Aorta (tissue), 5 donors: ENCODE measurements at places on chromosomes 11 and 22. TPM values are rescaled to one million over a fixed set of nuclear protein-coding genes. Genes with fewer than 3 reads are reported as not detected.

OTOG gene
- polyA plus RNA-seq, result not detected

DNA sequence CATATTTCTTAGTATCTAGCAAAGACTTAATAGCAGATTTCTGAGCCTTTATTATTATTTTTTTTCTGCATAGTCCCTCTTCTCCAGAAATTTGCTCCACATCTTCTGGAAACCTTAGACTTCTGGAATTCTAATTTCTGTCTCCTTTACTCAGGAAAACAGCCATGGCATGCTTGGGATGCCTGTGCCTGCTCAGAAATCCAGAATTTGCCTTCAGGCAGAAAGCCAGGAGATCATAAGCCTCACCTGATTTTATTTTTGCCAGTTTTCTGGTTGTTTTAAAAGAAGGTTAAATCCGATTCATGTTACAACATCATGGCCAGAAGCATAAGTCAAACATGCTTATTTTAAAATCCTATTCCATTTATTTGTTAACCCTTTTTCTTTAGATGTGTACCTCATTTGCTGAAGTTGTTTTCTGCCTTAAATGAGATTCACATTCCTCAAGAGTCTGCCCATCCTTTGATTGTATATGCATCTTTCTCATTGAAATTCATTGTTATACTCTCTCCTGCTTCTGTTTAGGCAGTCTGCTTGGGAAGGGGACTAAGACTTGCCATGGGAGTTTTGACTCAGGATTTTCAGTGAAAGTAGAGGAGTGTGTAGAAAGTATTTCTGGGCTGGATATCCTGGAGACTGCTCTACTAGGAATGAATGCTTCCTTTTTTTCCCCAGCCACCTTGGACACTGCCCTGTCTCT is 37.1 kb downstream of the SIK2 start:
- no peak for DNase-seq

GRCh38 chr22:27108425-27109114 is 451.2 kb downstream of the MIAT start:
- peak; percentile 75 for DNase-seq

OR52N4 gene
- not detected for polyA plus RNA-seq

PRR5L gene
- 6.0 TPM for polyA plus RNA-seq

ARHGAP8 gene
- polyA plus RNA-seq, result not detected

- no peak for DNase-seq
Measured at GRCh38 chr11:112958670-112959069, 2.5 kb upstream of the NCAM1 start.

DNA sequence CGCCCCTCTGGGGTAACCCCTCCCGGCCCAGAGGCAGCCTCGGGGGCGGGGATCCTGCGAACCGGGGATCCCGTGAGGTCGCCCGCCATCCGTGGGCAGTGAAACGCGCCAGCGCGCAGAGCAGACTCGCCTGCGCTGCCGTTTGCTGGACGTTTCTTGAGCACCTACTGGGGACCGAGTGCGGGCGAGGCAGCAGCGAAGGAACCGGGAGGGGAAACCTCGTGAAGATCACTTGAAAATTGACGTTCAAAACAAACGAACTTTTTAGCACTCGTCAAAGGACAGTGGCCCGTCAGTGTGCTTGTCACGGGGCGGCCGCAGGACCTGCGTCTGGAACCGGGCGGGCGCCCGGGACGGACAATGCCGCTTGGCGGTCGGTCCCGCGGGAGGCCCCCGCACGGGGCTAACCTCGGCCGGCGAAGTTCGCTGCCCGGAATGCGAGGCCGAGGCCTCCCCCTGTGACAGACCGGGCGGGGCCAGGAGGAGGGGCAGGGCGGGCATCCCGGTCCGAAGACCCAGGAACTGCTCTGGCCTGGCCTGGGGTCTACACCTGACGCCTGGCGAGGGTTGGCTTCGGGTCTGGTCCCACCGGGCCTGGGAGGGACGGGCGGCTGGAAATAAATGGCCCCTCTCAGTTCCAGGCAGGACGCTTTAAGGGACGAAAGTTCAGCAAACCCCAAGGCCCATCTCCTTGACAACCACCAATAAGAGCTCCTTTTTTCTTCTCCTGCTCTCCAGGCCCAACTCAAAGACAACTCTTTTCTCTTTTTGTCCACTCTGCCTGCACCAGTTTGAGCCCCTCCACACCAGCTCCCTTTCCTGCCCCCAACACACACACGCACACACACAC is 723 bp upstream of the SCUBE1 start:
- DNase-seq, result no peak

GRCh38 chr11:12187399-12187798 is 77.0 kb downstream of the MICAL2 start:
- DNase-seq, result no peak

- no peak for DNase-seq
Measured at GRCh38 chr11:72190631-72191071, 1.3 kb upstream of the FOLR1 start.
